CD8-positive, alpha-beta memory T cell (primary cell): ENCODE measurements at places on chromosomes 3 and 15.
A peak's percentile ranks its signal among the peaks of the same experiment; 100 is the strongest.

GRCh38 chr15:74384881-74385643 lies 17.6 kb upstream of the CYP11A1 start:
- no peak for DNase-seq

DNA sequence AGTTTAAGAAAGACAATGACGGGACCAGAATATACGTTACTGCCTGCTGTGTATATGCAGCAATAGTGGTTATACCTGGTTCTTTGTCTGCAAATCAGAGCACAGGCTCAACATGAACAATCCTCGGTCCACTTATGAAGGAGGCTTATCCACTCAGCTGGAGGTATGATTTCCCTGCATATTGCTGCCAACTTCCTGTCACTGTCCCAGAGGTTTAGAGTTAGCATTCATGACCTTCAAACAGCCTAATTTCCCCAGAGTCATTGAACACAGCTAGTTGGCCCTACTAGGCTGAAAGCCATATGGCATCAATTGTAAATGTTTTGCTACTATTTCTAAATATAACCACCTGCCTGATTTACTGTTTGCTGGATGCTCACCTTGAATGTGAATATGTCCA lies 224.9 kb upstream of the ZNF717 start:
- DNase-seq, result no peak

DNA sequence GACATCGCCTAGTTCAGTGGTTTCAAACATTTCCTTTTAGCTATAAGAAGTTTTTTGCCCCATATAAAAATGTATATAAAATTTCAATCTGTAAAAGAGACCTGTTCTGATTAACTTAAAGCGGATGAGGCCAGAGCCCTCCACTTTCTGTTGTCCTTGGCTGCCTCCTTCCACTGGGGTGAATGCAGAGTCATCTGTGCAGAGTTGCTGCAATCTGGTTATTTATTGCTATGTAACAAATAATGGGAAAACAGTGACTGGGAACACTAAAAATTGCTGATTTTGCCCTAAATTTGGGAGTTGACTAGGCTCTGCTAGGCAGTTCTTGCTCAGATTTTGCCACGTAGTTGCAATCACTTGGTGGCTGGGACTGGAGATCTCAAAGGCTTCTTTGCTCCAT lies 637.8 kb downstream of the GRM7 start:
- DNase-seq, result no peak

GRCh38 chr3:68057637-68058320 lies 403.4 kb upstream of the SUCLG2 start:
- peak; percentile 78 for DNase-seq

- no peak for DNase-seq
Observed at GRCh38 chr3:64977308-64978100, 289.7 kb upstream of the ADAMTS9 start.
